ENCODE measurements at places on chromosomes 7 and 10. TPM values are rescaled to one million over a fixed set of nuclear protein-coding genes. Genes with fewer than 3 reads are reported as not detected.

Gene OPN1SW
- not detected for total RNA-seq

DNA sequence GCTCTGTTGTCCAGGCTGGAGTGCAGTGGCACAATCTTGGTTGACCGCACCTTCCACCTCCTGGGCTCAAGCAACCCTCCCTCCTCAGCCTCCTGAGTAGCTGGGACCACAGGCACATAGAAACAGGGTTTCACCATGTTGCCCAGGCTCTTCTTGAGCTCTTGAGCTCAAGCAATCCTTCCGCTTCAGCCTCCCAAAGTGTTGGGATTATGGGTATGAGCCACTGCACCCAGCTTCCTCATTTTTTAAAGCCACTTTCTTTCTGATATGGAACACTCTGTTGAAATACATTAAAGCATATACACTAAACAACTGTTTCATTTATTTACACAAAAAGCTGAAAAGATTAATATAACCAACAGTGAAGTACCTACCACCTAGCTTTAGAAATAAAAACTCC lies 117.2 kb downstream of the CLEC2L start:
- DNase-seq: no peak

- DNase-seq: no peak
Observed at GRCh38 chr7:88363249-88363648, 56.6 kb upstream of the STEAP4 start.

DNA sequence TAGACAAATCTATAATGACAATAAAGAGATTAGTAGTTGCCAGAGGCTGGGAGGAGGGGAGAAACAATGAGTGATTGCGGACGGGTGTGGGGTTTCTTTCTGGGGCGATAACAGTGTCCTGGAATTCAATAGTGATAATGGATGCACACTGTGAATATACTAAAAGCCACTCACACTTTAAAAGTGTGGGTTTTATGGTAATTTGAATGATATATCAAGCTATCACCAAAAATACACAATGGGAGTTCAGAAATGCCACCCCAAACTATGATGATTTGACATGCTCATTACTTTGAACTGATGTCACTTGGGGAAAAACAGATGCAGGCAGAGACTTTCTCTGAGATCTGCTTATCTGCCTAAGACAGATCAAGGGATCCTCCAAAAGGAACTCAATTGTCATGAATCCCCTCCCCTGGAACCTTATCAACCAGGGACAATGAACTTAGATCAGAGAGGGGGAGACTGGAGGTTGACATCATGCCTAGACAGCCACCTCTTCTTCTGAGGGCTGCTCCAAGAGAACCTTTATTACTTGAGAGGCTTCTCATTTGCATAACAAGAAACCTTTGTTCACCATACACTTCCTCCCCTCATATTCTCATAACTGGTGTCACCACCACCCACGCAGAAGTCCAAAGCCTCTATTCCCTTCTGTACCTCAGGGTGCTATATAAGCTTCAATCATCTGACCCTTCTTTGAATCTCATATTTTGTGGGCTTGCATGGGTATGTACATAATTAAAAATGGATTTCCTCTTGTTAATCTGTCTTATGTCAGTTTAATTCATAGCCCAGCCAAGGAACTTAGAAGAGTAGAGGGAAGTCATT lies 14.8 kb upstream of the ZC3HAV1 start:
- DNase-seq: peak; percentile 51

DNA sequence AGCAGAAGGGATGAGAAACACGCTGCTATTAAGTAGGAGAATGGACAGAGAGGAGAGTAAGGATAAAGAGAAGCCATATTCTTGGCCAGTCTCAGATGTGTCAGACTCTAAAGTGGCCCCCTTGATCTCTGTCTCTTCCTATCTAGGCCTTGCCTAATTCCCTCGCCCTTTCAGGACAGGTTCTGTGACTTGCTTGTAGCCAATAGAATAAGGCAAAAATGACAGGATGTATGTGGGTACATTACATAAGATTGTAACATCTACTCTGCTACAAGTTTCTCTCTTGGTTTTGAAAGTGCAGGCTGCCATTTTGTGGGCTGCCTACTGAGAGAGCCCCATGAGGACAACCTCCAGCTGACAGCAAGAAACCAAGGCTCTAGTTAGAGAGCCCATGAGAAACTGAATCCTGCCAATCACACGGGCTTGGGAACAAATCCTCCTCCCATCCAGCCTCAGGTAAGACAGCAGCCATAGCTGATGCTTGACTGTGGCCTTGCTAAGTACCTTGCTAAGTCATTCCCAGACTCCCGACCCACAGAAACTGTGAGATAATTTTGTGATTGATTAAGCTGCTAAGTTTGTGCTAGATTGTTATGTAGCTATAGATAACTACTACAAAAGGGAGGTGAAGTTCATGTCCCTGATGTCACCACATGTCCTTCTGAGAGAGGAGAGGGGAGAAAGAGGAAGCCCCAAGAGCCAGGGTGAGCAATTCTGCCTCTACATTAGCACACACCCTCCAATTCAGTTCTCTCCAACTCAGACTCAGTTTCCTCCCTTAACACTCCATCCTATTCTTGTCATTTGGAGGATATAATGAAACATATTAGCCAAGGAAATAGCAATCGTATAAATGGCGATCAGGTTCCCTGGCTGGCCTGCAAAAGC lies 185.5 kb downstream of the SGMS1 start:
- DNase-seq: no peak

DNA sequence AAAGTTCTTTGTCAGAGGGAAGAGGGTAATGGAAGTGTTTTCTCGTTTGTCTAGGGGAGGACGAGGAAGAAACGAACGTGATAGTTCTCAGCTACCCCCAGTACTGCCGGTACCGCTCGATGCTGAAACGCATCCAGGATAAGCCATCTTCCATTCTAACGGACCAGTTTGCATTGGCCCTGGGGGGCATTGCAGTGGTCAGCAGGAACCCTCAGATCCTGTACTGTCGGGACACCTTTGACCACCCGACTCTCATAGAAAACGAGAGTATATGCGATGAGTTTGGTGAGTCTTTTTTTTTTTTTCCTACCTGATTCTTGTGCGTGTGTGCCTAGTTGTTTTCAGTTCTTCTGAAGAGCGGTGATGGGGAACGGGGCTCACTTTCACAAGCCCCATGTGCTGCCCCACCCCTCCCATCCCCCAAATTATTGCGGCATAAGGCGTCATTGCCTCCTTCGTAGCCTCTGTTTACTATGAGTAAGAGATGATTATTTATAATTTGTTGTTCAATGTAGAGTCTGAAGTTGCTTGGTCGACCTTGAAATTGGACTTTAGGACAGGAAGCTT lies 98.6 kb downstream of the ARID5B start:
- DNase-seq: no peak

GRCh38 chr7:107236862-107237261 lies 68.1 kb downstream of the HBP1 start:
- DNase-seq: no peak

DNA sequence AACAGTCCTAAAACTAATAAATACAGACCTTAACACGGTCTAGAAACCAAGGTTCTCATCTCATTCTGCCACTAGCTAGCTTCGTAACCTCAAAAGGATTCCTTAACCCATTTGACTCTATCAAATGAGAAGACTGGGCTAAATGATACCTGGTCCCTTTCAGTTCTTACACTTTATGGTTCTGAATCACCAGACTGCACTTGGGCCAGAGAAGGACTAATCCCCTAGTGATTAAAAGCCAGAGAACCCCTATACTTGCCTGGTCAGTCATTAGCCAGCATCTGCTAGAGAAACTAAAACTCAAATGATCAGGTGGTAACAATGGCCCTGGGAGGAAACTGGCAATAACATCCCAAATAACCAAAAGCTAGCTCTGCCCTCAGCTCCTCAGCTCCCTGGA lies 16.8 kb downstream of the TMEM243 start:
- DNase-seq: no peak

GRCh38 chr10:22342421-22342820 lies 2.9 kb upstream of the SPAG6 start:
- no peak for DNase-seq

GRCh38 chr7:74713567-74713966 lies 56.0 kb downstream of the GTF2I start:
- no peak for DNase-seq

- no peak for DNase-seq
Observed at GRCh38 chr7:17460665-17461064, 162.2 kb downstream of the AHR start.

Gene TMEM72
- not detected for total RNA-seq

DNA sequence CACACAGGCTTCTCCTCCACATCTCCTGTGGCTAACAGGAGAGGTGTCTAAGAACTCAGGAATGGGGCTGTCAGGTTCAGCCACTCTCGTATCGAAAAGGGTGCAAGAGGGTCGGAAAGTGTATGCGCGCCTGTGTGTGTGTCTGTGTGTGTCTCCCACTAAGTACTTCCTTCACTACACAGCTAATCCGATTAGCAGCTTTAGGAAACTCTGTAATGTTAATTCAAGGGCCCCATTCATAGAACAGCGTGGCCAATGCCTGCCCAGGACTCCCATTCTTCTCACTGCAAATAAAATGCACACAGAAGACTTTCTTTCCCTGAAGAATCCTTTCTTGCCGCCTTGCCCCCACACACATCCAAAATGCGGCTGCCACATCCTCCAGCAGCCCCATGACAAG lies 39.9 kb downstream of the TLL2 start:
- no peak for DNase-seq

GRCh38 chr7:140605337-140605736 lies 35.3 kb downstream of the DENND2A start:
- DNase-seq: no peak

DNA sequence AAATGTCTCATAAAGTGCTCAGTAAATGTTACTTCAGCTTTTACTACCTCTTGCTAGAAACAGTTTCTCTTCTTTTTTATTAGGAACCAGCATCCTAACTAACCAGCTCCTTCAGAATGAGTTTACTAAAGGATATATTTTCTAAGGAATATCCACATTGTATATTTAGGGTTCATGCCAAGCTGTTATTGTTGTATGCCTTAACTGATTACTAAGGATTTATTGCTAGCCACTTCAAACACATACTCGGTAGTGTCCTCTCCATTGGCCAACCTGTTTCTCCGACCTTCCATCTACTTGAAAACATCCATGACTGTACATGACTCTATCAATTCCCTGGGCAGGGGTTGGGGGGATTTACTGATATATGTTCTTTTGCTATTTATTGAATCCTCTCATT lies 906.3 kb upstream of the SORCS1 start:
- DNase-seq: no peak

GRCh38 chr7:135831455-135832195 lies 83.0 kb upstream of the FAM180A start:
- no peak for DNase-seq

GRCh38 chr7:16266877-16267276 lies 154.5 kb downstream of the CRPPA start:
- DNase-seq: no peak

Gene ACBD7
- total RNA-seq: 2.4 TPM

Gene CNPY1
- total RNA-seq: not detected

Gene ZNF212
- total RNA-seq: 15.9 TPM

GRCh38 chr10:28620251-28620650 lies 57.1 kb upstream of the BAMBI start:
- DNase-seq: no peak

GRCh38 chr10:11479300-11479699 lies 132.2 kb downstream of the USP6NL start:
- no peak for DNase-seq

GRCh38 chr7:131186816-131187215 lies 140.9 kb upstream of the MKLN1 start:
- no peak for DNase-seq

Gene FAM25G
- total RNA-seq: not detected

GRCh38 chr10:49177391-49178355 lies 10.5 kb downstream of the TMEM273 start:
- DNase-seq: peak; percentile 83

Gene DPYSL4
- total RNA-seq: 15.2 TPM

DNA sequence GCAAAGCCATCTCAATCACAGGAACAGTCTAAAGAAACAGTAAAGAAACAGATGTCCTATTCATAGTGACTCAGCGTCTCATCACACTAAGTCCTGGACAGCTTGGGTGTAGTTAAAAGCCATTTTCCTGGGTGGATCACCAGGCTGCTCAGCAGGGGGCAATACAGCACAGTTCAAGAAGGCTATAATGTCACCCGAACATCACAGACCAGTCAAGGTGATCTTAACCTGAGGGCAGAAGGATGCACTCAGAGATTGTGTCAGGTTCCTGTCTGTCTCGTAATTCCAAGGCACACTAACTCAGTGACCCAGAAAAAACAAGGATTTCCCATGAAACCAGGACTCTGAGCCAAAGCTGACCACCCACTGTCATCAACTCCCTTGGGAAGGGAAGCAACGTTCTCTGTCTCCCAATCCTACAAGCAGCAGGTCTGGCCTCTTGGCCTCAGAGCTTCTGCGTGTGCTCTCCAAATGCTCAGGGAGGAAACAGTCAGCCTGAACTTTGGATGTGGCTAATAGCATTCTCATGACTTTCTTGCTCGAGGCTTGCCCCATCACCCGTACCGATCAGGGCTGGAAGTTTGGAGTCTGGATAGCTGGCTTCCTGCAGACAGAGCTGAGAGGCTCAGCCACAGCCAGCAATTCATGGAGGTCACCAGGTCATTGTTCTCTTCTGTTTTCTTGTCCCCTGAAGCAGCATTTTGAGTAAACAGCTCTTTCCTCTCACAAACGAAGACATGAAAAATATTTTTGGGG lies 90.4 kb upstream of the FAM171A1 start:
- peak; percentile 8 for DNase-seq

- DNase-seq: peak; percentile 71
Observed at GRCh38 chr10:104254493-104255310, at the start of gene GSTO1. Gene GSTO1, plus strand, starts transcription at chr10:104254892. Its CDS starts 37 bp downstream, at chr10:104254929.

GRCh38 chr10:52040486-52040885 lies 273.6 kb upstream of the DKK1 start:
- no peak for DNase-seq

DNA sequence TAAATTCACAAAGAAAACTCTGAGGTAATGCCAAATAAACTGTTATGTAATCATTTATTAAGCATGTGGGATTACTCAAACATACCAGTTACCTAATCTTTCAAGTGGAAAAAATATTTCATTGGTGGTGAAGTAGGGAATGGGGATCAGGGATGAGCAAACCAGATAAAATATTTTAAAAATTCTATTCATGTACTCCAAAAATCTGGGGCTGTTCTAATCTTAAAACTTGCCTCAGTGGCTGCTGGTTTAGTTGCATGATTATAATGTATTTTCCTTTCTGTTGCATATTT lies 19.5 kb downstream of the LMOD2 start:
- DNase-seq: no peak

GRCh38 chr10:104253606-104254410 lies 884 bp upstream of the GSTO1 start:
- no peak for DNase-seq
